ENCODE measurements at places on chromosomes 7 and 10.

GRCh38 chr7:75772081-75773077 lies at the start of gene CCL26:
Gene CCL26 (minus strand): TSS chr7:75772211. CDS start chr7:75772176, 35 bp downstream.
- DNase-seq = peak; percentile 89

- DNase-seq = peak; percentile 72
These were observed 164.1 kb upstream of the CDCA7L start for GRCh38 chr7:22109761-22110160.

DNA sequence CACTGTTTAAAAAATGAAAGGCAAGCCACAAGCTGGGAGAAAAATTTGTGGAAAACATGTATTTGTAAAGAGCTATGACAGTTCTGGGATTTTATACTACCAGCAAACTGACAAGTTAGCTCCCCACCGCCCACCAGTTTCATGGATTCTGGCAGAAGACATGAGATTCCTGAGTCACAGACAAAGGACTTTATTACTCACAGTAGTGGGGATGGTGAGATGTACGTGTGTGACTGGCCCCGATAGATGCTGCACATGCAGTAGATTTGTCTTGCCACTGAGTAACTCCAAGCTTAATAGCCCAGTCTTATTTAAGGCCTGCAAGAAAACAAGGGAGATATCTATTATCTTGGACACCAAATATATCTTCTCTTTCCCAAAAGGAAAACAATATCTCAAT lies 281.7 kb downstream of the AHR start:
- no peak for DNase-seq

DNA sequence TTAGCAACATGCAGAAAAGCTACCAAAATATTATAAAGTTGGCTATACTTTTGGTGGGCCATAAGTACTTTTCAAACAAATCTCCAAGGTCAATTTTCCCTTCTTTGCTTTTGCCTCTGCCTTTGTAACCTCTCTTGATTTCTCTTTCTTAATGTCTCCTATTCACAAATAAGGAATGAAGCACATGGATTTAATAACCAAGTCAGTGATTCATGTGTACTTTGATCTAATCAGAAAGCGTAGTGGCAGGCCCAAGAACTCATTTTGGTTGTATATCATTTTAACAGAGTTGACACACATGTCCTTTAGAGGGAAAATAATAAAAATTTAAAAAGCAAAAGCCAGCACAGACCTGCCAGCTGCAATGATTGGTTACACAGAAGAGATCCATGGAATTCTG lies 93.7 kb downstream of the FZD1 start:
- no peak for DNase-seq

DNA sequence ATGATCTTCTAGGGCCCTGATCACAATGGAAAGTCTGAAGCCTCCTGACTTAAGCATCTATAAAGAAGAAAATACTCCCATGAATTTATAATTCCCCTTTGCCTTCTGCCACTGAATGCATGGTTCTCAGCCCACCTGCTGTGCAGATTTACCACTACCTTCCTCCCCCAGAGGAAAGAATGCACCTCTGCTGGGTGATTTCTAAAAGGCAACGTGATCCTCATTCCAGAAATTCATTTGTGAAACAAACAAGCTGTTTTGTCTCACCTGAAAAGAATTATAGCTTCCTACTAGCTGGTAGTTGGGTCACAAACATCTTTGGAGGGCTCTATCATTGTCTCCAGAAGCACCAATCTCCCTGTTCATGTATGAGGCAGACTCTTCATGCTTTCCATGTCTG lies 320.2 kb downstream of the CDC14C start:
- no peak for DNase-seq

GRCh38 chr7:6015917-6016652 lies 7.0 kb downstream of the AIMP2 start:
- peak; percentile 89 for DNase-seq

- no peak for DNase-seq
These were observed 82.4 kb upstream of the PDE1C start for GRCh38 chr7:32152576-32152975.

DNA sequence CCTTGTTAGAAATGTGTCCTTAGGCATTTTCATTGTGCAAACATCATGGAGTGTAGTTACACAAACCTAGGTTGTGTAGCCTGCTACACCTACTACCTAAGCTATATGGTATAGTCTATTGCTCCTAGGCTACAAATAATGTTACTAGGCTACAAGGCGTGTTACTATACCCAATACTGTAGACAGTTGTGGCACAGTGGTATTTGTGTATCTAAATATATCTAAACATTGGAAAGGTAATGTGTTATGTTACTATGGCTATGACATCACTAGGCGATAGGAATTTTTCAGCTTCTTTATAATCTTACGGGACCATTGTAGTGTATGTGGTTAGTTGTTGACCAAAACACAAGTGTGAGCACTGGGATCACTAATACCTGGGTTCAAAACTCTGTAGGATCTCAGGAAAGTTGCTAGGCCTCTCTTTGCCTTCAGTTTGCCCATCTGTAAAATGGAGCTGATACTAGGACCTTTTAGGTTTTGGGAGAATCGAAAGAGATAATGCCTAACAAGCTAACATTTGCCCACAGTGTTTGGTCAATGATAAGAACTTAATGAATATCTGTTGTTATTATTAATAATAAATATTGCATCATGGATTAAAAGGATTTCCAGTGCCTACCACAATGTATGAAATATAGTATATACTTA lies 2.7 kb downstream of the BICC1 start:
- no peak for DNase-seq

- no peak for DNase-seq
These were observed 74.6 kb downstream of the FAM13C start for GRCh38 chr10:59287587-59288255.

- no peak for DNase-seq
These were observed 50.9 kb downstream of the DGKB start for GRCh38 chr7:14851610-14852009.

DNA sequence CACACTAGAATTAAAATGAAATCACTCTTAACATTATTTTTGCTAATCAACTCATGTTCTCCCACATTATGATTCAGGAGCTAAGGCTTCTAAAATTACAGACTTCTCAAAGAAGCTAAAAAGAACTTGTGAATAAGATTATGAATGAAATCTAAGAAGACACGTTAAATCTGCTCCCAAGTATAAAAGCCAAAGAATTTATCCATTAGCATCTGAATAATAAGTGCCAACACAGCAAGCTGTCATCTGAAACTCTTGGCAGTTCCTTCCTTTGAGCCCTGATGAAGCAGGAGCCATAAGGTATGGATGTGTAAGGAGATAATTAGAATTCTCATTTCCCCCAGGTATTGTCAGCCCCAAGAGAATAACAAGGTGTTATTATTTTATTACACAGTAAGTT lies 50.3 kb downstream of the TPK1 start:
- DNase-seq = no peak

GRCh38 chr10:89440226-89441009 lies 26.1 kb downstream of the IFIT5 start:
- DNase-seq = no peak

GRCh38 chr7:51180092-51180491 lies 136.5 kb downstream of the COBL start:
- no peak for DNase-seq

DNA sequence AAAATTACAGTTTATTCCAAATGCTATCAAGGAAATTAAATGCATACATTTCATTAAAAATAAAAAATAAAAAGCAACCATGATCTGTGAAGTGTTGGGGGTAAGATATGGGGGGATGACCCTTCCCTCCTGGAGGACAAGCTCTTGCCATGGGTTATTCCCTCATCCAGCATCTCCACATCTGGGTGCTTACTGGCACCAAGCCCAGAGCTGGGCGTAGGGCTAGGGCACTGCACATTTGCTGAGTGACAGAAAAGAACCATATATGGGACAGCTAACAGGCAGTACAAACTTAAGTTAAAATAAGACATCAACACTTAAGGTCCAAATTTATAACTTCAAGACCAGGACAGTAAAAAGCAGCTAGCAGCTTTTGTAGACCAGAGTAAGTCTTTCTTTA lies 10.2 kb downstream of the CCDC6 start:
- DNase-seq = peak; percentile 14

DNA sequence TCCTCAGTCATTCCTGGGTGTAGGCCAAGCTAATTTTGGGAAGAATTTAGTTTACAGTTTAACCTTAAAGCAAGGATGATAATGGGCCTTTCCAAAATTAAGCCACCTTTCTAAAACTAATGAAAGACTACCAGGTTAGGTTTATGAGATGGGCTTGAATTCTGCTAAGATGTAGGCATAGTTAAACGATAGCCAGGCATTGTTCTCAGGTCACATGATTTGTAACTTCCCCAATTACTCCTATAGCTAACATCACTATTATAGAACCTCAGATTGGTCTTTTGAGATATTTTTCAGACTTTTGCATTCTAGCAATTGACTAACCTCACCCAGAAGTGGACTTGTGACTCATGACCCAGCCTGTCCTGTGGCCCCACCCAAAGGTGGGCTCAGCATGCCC lies 7.0 kb upstream of the NUB1 start:
- DNase-seq = no peak

GRCh38 chr7:114048386-114049235 lies 129.8 kb upstream of the PPP1R3A start:
- DNase-seq = peak; percentile 61

DNA sequence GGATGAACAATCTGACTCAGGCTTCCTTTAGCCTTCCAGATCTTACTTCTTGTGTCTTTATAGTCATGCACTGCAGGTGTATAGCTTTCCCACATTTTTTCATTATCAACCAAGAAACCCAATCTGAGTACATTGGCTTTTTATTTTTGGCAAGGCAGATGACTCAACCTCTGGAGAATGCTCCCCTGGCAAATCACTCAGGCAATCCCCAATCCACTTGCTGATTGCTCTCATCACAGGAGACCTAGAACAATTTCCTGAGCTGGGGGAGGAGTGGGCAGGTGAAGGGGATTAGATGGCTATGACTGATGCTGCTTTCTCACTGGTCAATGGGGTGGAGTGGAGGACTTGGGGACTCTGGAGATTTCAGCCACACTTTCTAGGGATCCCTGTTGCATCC lies 134.4 kb downstream of the SLC16A9 start:
- no peak for DNase-seq

GRCh38 chr7:127792528-127793342 lies 140.7 kb downstream of the SND1 start:
- peak; percentile 36 for DNase-seq

GRCh38 chr10:89845541-89846280 lies 144.3 kb downstream of the KIF20B start:
- DNase-seq = peak; percentile 17

- no peak for DNase-seq
These were observed 29.2 kb upstream of the NAMPT start for GRCh38 chr7:106313966-106314365.

DNA sequence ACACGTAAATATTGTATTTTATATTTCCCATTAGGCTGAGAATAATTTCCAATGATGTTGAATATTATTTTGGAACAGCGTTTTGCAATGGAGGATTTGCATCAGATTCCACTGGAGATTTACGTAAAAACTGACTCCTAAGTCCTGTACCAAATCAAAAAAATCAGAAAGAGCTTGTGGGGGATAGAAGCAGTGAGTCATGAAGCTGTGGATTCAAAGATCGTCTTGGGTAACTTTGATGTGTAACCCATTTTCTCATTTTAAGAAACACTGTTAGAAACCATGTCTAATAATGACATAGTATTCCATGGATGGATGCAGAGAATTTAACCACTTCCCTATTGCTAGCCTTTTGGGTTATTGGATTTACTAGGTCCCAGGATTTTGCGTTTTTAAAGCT lies 158.6 kb downstream of the INHBA start:
- DNase-seq = no peak
